Right renal cortex interstitium (tissue), 3 donors: ENCODE measurements at places on chromosomes 3 and 15.

DNA sequence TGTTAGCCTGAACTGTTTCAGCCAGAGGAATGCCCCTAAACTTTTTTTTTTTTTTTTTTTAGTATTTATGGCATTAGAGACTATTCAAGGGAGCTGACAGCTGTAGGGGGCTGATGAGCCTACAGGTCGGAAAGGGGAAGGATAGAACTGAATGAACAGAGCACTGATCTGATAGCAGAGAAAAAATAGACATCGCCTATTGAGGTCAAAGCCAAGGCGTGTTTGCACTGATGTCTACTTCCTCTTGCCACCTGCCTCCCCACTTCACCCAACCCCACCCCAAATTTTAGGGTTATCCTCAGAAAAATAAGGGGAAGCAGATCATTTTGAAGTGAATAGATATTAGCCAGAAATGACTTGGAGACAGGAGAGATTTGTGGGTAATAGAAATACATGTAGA lies 3.0 kb upstream of the ZMAT3 start:
- no peak for DNase-seq

DNA sequence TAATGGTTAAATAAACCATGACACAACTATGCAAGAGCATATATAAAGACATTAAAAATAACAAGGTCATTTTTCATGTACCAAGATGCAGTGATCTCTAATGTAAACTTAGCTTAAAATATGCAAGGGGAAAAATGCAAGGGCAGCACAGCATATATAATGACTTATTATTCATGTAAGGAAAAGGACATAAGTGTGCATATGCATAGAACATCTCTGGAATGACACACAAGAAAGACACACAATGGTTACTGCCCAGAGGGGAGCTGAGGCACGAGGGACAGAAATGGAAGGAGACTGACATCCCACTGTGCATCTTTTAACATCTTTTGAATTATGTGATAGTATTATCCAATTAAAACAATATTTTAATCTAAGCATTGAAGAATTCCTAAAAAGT lies 79.0 kb downstream of the FHIT start:
- DNase-seq, result no peak

DNA sequence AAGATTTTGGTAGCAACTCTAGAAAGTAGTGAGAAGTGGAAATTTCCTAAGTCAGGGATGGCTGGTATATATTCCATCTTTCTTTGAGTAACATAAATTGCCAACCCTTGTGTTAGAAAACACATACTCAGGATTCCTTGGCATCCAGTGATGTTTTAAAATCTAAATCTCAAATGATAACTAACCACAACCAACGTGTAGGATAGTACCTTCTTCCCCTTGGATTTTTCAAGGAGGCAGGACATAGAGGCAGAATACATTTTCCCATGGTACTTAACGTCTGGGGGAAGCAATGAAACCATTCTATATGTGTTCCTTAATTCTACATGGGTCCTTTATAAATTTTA lies 93.4 kb downstream of the WDR76 start:
- no peak for DNase-seq

GRCh38 chr15:71385026-71385425 lies 269.8 kb downstream of the THSD4 start:
- DNase-seq, result no peak

- no peak for DNase-seq
Observed at GRCh38 chr3:105904251-105904650, 35.4 kb upstream of the CBLB start.
